ENCODE measurements at places on chromosomes 6 and 20. TPM values are rescaled to one million over a fixed set of nuclear protein-coding genes. Genes with fewer than 3 reads are reported as not detected.

The SIM1 gene
- total RNA-seq: 0.11 TPM

The SCRT2 gene
- total RNA-seq: 0.14 TPM

- peaks cover 12% of the 10 kb centered on the region for H3K27me3 ChIP-seq
- H3K4me3 ChIP-seq: no peak overlapping the region
- peaks cover 6% of the 10 kb centered on the region for H3K4me1 ChIP-seq
- H3K36me3 ChIP-seq: no peaks in the 10 kb centered on the region
Observed at GRCh38 chr6:5093231-5094015, 8.3 kb downstream of the PPP1R3G start.

GRCh38 chr6:33985947-33986346 is 159.9 kb downstream of the GRM4 start:
- peaks cover 20% of the 10 kb centered on the region for H3K4me1 ChIP-seq
- H3K27me3 ChIP-seq: peaks cover 30% of the 10 kb centered on the region
- H3K4me3 ChIP-seq: no peak overlapping the region
- DNase-seq: no peak
- no peak overlapping the region for H3K27ac ChIP-seq

The ISM1 gene
- total RNA-seq: 0.52 TPM

DNA sequence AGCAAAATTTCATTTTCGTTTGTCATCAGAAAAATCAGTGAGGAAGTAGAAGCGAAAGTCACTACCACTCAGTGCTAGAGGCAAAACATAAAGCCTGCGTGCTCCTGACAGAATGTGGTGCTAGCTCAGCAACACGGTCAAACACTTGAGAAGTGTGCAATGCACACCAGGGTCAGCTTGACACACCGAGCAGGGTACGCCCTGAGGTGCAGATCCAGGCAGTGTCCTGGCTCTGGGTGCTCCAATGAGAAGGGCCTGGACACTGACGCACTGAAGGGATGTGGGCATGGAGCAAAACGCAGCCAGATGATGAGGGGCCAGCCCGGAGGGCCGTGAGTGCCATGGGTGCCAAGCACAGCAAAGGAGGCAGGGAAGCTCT is 5.9 kb downstream of the RNASET2 start:
- peaks cover 29% of the 10 kb centered on the region for H3K4me1 ChIP-seq
- peak overlapping the region; percentile 91 for H3K27ac ChIP-seq
- peaks cover 47% of the 10 kb centered on the region for H3K36me3 ChIP-seq
- no peak overlapping the region for H3K4me3 ChIP-seq
- no peak for DNase-seq

The MARCKS gene
- total RNA-seq: 126 TPM

DNA sequence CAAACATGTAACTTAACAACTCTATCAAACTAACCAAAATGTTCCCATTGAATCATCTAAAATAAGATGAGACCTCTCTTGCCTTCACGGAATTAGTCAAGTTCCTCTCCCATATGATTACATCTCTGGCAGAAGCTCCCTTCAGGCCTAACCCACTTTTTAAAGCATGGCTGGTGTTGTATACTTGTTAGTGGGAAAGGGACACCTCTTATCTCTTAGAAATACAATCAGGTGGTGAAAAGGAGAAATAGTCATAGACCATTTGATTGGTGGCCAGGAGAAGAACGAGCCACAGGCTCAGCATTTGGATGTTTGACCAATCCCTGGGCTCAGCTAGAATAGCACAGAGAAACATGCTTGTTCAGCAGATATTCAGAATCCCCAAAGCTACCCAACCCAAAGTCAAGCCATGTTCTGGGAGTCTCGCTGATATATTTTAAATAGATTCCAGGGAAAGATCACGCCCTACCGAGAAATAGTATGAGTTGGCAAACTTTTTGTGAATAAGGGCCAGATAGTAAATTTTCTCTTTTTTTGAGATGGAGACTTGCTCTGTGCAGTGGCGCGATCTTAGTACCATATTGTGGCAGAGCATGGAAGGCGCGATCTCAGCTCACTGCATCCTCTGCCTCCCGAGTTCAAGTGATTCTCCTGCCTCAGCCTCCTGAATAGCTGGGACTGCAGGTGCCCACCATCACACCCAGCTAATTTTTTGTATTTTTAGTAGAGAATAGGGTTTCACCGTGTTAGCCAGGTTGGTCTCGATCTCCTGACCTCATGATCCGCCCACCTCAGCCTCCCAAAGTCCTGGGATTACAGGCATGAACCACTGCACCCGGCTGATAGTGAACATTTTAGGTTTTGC is 126.3 kb upstream of the MYLIP start:
- no peak for DNase-seq
- H3K27me3 ChIP-seq: no peaks in the 10 kb centered on the region
- H3K27ac ChIP-seq: no peak overlapping the region

DNA sequence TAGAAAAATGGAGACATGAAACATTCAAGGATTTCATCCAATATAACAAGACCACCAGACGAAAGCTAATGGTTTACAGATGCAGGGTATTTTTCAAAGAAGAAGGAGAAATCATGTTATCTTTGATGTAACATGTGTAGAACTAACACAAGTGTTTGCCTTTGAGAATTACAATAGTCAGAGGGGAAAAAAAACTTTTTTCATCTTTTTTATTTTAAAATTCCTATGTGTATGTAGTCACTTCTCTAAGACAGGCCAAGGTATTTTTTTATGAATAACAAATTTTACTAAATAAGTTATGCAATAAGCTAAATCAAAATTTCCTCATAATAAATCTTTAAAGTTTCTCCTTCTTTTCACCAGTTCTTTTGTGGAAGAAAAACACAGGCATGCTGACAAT is 161.4 kb downstream of the PDE7B start:
- no peaks in the 10 kb centered on the region for H3K36me3 ChIP-seq
- no peak overlapping the region for H3K27ac ChIP-seq
- no peak for DNase-seq
- no peaks in the 10 kb centered on the region for H3K27me3 ChIP-seq
- peaks cover 16% of the 10 kb centered on the region for H3K4me1 ChIP-seq

- no peak overlapping the region for H3K4me3 ChIP-seq
- DNase-seq: no peak
- H3K27me3 ChIP-seq: no peaks in the 10 kb centered on the region
- H3K4me1 ChIP-seq: peaks cover 42% of the 10 kb centered on the region
- peaks cover 3% of the 10 kb centered on the region for H3K36me3 ChIP-seq
Observed at GRCh38 chr20:10511170-10511508, 76.0 kb downstream of the SLX4IP start.

The WFDC12 gene
- not detected for total RNA-seq

GRCh38 chr6:106520711-106521401 is 108.4 kb downstream of the RTN4IP1 start:
- H3K36me3 ChIP-seq: no peaks in the 10 kb centered on the region
- no peak overlapping the region for H3K27ac ChIP-seq
- no peaks in the 10 kb centered on the region for H3K27me3 ChIP-seq

The CCDC170 gene
- 0.26 TPM for total RNA-seq

- H3K27ac ChIP-seq: no peak overlapping the region
- no peaks in the 10 kb centered on the region for H3K4me1 ChIP-seq
- no peaks in the 10 kb centered on the region for H3K27me3 ChIP-seq
- H3K36me3 ChIP-seq: no peaks in the 10 kb centered on the region
- peak; percentile 53 for DNase-seq
Observed at GRCh38 chr6:95431637-95432228, 145.6 kb upstream of the MANEA start.

DNA sequence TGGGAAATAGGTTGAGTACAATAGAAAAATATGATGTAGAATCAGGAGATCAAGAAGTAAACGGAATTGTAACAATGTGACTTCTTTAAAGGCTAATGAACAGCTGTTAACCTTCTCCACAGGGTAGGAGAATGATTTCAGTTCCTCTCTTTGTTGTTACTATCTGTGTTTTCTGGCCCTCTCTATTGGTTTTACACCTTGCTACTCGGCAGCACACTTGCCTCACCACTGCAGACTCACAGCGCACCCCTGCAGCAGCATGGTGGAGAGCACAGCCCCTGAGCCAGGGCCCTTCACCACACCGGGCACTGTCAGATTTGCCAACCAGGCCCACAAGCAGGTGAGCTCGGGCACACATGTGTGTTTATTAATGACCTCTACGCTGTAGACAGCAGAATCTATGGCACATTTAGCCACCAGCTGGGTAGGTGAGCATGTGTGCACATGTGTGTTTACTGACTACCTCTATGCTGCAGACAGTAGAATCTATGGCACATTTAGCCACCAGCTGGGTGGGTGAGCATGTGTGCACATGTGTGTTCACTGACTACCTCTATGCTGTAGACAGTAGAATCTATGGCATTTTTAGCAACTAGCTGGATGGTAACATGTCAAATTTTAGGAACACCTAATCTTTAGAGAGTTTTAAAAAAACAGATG is 16.8 kb downstream of the SFT2D1 start:
- no peak for DNase-seq
- peak overlapping the region; percentile 80 for H3K27ac ChIP-seq
- peaks cover 31% of the 10 kb centered on the region for H3K36me3 ChIP-seq
- H3K27me3 ChIP-seq: no peaks in the 10 kb centered on the region
- H3K4me1 ChIP-seq: peaks cover 41% of the 10 kb centered on the region
- H3K4me3 ChIP-seq: no peak overlapping the region

DNA sequence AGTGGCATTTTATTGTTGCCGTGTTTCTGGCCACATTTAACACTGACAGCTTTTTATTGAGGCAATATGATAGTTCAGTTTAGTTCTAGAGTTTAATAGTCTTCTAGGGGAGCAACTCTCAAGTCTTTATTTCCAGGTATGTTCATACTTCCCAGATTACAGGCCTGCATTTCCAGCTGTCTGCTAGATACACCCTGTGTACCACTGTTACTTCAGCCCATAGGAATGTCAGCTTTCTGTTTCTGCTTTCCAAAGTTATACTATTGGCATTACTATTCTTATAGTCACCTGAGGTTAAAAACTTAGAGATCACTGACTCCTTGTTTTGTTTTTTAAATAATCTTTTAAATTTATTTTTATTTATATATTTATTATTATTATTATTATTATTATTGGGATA is 7.6 kb downstream of the ZNF451 start:
- no peak overlapping the region for H3K4me3 ChIP-seq
- H3K36me3 ChIP-seq: peaks cover 43% of the 10 kb centered on the region
- no peaks in the 10 kb centered on the region for H3K4me1 ChIP-seq
- no peak for DNase-seq

GRCh38 chr6:142925575-142926110 is 19.3 kb downstream of the HIVEP2 start:
- H3K27ac ChIP-seq: no peak overlapping the region
- no peaks in the 10 kb centered on the region for H3K27me3 ChIP-seq
- peak overlapping the region; percentile 76 for H3K4me3 ChIP-seq
- DNase-seq: no peak

- no peaks in the 10 kb centered on the region for H3K36me3 ChIP-seq
- no peak for DNase-seq
- H3K27me3 ChIP-seq: no peaks in the 10 kb centered on the region
- H3K4me3 ChIP-seq: no peak overlapping the region
Observed at GRCh38 chr6:114169763-114170162, 173.1 kb downstream of the HS3ST5 start.

The OVOL2 gene
- total RNA-seq: 11.0 TPM

The TRIM40 gene
- not detected for total RNA-seq

DNA sequence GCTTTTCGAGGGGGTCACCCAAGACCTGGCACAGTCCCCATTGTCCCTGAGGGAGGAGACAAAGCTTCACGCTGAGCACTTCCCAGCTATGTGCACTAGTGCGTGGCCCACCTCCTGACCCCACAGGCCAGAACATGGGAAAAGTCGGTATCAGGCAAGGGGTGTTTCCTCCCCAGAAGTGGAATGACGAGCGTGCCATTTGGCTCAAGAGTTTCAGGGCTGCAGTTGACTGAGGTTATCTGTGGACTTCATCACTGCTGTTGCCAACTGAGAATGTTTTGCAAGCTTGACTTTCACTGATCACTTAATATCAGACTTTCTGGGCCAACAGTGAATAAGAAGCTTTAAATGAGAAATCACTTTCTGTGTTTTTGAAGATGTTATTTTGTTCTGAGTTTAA is 137.0 kb upstream of the AFDN start:
- peaks cover 2% of the 10 kb centered on the region for H3K36me3 ChIP-seq
- H3K27ac ChIP-seq: no peak overlapping the region
- no peak overlapping the region for H3K4me3 ChIP-seq
- H3K27me3 ChIP-seq: peaks cover 2% of the 10 kb centered on the region
- peaks cover 34% of the 10 kb centered on the region for H3K4me1 ChIP-seq

The NT5E gene
- 0.81 TPM for total RNA-seq

The STMND1 gene
- total RNA-seq: not detected

GRCh38 chr6:135251498-135252441 is 70.7 kb downstream of the MYB start:
- peak overlapping the region; percentile 33 for H3K4me3 ChIP-seq
- H3K36me3 ChIP-seq: no peaks in the 10 kb centered on the region
- peak overlapping the region; percentile 95 for H3K27ac ChIP-seq
- 0 out of 2 replicates have a peak, but pooled peaks cover 3% of the 10 kb centered on the region for H3K27me3 ChIP-seq
- H3K4me1 ChIP-seq: peaks cover 66% of the 10 kb centered on the region

GRCh38 chr6:139355172-139355571 is 19.3 kb downstream of the CITED2 start:
- H3K4me1 ChIP-seq: no peaks in the 10 kb centered on the region
- H3K27ac ChIP-seq: no peak overlapping the region
- no peak overlapping the region for H3K4me3 ChIP-seq
- H3K36me3 ChIP-seq: no peaks in the 10 kb centered on the region

GRCh38 chr6:117079951-117080350 is 185.4 kb upstream of the VGLL2 start:
- no peak for DNase-seq
- no peaks in the 10 kb centered on the region for H3K27me3 ChIP-seq
- H3K27ac ChIP-seq: no peak overlapping the region
- peaks cover 11% of the 10 kb centered on the region for H3K4me1 ChIP-seq
- H3K4me3 ChIP-seq: no peak overlapping the region

The SYNDIG1 gene
- 5.0 TPM for total RNA-seq

DNA sequence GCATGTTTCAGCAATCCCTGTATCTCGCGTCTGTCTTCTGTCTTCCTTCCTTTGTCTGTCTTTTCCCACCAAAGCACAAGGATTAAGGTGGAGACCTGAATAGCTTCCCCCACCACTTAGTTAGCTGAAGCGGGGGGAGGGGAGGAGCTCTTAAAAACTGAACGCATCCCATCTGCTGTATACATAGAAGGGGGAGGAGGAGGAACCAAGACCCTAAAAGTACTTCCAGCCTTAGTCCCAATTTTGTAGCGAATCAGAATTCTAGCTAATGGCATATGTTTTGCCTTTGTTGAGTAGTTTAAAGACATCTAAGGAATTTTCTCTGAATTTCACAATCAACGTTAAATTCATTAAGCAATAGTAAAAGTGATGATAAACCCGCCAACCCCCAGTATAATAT is 47.9 kb downstream of the GNAS start:
- no peak for DNase-seq
- peaks cover 50% of the 10 kb centered on the region for H3K36me3 ChIP-seq
- peaks cover 74% of the 10 kb centered on the region for H3K4me1 ChIP-seq
- H3K4me3 ChIP-seq: peak overlapping the region; percentile 32
- peak overlapping the region; percentile 62 for H3K27ac ChIP-seq

DNA sequence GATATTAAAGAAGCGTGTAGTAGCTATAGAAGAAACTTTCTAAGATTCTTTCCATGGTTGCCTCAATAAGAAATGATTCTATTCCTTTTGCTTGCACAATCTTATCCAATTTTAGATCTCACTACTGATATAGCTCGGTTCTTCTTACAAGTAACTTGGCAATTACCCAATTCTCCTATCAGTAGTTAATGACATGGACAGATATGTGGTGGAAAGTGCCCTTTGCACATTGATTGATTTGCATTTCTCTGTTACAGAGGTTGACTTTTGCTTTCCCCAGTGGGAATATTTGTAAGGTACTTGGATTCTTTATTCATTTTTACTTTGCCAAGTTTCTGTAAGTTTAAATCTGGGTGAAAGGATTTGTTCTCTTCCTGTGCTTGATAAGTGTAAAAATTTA is 93.7 kb upstream of the QKI start:
- H3K4me1 ChIP-seq: 0 out of 2 replicates have a peak, but pooled peaks cover 3% of the 10 kb centered on the region
- H3K36me3 ChIP-seq: no peaks in the 10 kb centered on the region
- H3K27ac ChIP-seq: no peak overlapping the region

The IPCEF1 gene
- 1.2 TPM for total RNA-seq
